ENCODE measurements at places on chromosomes 1 and 21.

DNA sequence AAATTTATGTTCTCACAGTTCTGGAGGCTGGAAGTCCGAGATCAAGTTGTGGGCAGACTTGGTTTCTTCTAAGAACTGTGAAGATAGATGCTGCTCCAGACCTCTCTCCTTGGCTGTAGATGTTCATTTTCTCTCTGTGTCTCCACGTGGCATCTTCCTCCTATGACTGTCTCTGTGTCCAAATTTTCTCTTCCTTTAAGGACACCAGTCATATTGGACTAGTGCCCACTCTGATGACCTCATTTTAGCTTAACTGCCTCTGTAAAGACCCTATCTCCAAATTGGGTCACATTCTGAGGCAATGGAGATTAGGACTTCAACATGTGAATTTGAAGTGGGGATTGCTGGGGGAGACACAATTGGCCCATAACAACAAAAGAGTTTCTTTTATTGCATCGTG is 125.3 kb upstream of the ETS2 start:
- DNase-seq: no peak

GRCh38 chr1:67683766-67684525 is 1.1 kb upstream of the GADD45A start:
- peak; percentile 15 for DNase-seq

DNA sequence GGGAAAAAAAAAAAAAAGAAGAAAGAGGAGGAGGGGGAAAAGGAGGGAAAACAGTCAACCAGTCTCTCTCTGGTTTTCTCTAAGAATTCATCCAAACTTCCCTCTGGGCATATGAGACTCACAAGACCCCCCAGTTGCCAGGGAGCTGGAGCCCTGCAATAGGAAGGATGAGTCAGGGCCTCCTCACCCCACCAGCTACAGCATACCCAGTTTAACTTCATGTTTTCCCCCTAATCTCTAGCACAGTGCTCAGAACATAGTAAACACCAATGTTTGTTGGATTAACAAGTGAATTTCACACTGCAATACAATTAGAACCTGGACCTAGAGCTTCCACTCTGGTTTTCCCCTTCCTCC is 7.8 kb downstream of the F11R start:
- DNase-seq: no peak

GRCh38 chr1:119372503-119373086 is 4.0 kb downstream of the HAO2 start:
- no peak for DNase-seq

GRCh38 chr21:36072453-36073162 is 2.8 kb downstream of the CBR1 start:
- DNase-seq: no peak

DNA sequence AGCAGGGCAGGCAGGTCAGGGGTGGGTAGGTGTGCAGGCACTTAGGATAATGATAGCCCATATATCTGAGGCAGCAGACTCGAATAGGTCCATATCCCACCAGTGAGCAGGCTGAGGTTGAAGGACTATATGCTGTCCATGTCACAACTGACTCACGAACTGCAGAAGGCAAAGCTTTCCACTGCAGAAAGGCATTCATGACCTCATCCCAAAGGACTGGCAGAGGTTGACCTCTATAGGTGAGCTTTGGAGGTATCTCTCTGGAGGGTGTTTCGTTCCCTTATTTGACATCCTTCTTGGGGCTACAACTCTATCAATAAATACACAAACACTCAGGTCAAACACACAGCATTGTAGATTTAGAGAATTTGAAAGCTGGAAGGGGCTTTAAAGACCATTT is 42.8 kb upstream of the MARK1 start:
- no peak for DNase-seq

DNA sequence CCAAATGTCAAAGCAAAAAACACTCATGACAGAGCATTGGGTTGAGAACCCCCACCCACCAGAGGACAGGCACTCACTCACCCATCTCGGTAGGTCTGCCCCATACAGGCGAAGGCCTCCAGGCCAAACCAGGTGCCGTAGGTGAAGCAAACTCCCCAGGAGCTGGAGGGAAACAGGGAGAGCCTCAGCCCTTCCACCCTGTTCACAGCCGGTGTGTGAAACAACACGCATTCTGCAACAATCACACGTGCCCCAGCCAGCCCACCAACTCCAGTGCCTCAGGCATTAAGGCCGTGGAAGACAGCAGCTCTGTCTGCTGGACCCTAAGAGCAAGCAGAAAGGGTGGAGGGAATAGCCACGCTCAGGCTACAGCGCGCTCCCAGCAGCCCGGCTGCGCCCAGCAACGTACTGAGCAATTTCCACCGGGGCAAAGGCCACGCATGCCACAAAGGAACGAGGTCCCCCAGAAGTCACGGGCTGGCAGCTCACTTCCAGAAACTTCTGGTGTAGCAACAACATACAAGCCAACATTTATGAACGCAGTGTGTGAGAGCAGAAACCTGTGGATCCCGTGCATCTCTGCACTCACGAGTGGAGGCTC is 11.4 kb upstream of the SPATC1L start:
- DNase-seq: no peak

DNA sequence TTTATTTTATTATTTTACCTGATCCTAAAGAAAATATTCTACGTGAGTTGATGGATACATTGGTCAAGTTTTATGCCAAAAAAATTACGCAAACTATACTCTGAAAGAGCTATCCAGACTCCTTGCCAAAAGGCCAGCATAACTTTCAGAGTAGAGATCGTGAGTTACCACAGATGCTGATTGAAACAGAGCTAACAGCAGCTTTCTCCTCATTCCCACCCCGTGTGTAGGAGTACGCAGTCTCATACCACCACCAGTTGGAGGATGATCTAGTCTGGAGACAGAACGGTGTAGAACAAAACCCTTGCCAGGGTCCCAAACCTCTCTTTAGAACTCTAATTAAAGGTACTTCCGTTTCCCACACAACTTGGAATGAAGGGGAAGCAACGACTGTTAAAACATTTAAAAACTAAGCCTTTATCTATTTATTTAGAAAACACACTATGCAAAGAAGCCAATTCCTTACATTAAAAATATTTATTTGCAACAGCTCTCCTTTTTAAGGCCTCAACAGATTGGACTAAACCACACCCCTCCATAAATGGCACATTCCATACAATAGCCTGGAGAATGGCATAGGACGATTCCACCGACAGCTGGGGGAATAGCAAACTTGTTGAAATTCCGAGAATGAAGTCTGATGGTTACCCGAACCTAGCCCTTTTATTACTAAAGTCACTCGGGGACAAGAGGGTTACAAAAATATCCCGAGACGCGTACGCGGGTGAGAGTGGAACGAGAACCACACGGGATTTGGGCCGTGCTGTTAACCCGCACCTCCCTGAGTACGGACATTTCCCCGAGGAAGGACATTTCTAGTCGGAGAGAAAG is 1.4 kb downstream of the NUCKS1 start:
- no peak for DNase-seq

- no peak for DNase-seq
Measured at GRCh38 chr21:38037416-38037815, 121.2 kb upstream of the KCNJ6 start.

DNA sequence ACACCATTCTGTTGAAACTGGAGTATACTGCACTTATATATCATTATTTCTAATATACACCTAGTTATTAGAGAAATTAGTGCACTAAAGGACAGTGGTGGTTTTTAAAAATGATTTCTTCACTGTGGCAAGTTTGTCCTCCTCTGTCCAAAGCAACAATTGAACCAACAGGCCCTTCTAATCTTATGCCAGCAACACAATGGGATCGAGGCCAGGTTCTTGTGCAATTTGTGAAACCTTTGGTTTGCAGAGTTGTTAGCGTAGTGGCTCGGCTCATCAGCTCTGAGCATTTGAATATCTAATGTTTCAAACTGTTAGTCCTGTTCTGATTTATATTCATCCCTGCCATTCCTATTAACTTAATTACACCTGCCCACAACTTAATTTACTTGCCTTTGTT is 9.9 kb upstream of the LRRC39 start:
- no peak for DNase-seq

- DNase-seq: no peak
Measured at GRCh38 chr21:29857150-29857549, 82.6 kb downstream of the GRIK1 start.

DNA sequence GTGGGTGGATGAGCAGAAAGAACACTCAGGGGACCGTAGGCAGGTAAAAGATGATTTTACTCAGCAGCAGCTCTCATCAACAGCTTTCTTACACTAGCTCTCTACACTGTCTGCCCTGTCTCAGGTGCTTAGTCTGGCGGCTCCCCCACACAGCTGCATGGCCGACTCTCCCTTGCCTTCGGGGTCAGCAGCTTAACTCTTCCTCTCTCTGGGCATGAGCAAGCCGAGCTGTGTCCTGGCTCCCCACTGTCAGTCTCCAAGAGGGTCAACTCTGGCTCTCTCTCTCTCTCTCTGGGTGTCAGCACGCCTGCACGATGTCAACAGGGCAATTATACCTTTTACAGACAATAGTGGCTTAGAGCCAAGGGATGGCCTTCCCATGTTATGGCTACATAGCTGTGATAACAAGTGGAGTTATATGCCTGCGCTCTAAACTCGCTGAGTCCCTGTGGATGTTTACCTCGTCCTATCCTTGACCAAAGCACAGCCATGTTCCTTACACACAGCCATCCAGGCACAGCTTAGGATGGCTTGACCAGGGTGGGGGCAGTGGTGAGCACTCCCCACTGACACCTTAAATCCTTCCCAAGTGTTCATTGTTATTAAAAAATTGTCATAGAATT is 3.1 kb upstream of the BCL10 start:
- DNase-seq: no peak

DNA sequence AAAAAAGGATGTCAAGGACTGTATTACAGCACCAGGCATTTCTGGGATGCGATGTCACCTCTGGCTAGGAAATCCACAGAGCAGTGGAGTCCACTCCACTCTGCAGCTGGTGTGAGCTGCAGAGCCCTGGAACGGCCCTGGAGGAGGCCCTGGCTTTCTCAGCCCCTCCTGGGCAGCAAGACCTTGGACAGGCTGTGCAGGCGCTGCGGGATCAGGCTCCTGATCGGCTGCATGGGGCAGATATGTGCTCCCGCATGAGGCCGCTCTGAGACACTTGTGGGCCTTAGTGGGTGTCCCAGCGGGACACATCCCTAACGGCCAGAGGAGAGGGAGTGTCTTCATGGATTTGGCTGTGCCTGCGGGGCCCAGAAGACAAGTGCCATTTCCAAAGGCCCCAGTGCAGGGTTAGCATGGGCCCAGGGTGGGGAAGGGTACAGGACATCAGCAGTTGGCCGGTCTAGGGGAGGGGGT is 6.2 kb downstream of the DNMT3L start:
- DNase-seq: no peak

- no peak for DNase-seq
Measured at GRCh38 chr21:26421724-26422123, 151.4 kb downstream of the CYYR1 start.

DNA sequence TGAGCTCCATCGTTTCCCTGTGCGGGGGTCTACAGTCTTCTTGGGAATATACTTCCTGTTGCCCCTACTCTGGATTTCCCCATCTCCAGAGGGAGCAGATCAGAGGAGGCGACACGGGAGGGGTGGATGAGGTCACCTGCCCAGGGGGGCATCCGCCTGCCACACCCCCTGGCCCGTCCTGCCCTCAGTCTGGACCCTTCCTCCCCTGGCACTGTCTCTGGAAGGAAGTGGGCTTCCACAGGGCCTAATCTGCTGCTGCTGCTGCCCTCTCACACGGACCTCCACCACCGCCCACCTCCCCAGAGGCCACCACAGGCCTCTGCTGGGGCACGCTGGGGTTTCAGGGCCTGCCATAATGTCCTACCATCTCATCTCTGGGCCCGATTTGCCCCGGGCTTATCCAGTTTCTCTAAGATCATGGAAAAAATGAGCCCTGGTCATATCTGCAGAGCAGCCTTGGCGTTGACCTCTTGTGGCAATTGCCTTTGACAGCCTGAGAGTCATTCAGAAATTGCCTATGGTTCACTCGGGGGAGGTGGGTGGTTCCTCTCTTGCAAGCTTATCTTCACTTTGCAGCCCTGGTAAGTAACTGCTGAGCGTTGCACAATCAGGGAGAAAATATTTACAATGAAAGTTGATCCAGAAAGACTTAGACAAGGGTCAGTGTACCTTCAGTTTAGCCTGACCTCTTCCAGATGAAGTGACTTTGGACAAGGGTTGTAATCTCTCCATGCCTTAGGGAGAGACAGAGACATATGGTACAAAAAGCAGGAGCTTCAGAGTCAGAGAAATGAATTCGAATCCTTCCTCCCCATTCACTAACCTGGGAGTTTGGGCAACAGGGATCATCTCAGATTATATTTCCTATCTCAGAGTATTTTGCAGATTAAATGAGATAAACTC is 252.4 kb downstream of the TOMM20 start:
- DNase-seq: no peak

GRCh38 chr1:164605254-164606091 is 46.5 kb downstream of the PBX1 start:
- DNase-seq: no peak

- no peak for DNase-seq
Measured at GRCh38 chr1:244301595-244302130, 150.0 kb downstream of the ADSS2 start.

GRCh38 chr21:44640761-44641160 is 3.6 kb downstream of the KRTAP10-10 start:
- DNase-seq: no peak

GRCh38 chr21:28590676-28591075 is 402.0 kb downstream of the LTN1 start:
- no peak for DNase-seq

- no peak for DNase-seq
Measured at GRCh38 chr1:13888351-13888986, 188.5 kb downstream of the PRDM2 start.

DNA sequence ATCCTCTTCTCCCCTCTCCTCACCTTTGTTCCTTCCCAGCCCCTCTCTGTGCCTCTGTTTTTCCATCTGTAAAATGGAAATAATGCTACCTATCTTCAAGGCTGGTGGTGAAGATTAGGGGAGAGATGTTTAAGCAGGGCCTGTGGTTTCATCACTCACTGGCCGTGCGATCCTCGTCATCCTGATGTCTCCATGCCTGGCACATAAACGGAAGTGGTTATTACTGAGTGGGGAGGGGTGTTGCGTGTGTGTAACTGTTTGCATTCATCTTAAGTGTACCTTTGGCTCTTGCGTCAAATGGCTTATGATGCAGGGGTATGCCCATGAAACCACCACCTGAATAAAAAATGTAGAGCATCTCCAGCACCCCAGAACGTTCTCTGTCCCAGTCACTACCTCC is 17.2 kb upstream of the C1QA start:
- no peak for DNase-seq

DNA sequence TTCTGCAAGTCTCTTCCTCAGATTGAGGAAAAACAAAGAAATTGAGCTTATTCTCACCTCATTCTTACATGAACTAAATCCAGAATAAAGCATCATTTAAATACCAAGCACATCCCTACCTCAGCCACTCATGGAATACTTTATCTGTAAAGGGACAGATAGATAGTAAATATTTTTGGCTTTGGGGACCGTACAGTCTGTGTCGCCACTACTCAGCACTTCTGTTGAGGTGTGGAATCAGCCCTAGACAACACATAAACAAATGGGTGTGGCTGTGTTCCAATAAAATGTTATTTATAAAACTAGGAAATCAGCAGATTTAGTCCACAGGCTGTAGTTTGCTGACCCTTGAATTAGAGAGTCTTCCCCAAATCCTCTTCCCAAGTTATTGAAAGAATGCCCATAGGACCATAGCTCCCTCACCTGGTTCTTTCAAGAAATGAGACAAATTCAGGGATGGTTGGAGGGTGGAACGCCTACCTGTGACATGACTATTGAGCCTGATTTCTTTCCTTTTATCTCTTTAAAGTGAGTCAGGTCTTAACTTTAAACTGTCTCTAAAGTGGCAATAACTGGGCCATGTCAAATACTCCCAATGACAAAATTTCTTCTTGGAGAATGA is 878.5 kb downstream of the USP25 start:
- no peak for DNase-seq

- DNase-seq: no peak
Measured at GRCh38 chr1:89725011-89725370, 92.1 kb downstream of the LRRC8C start.
